ENCODE measurements at places on chromosomes 7 and 10.

DNA sequence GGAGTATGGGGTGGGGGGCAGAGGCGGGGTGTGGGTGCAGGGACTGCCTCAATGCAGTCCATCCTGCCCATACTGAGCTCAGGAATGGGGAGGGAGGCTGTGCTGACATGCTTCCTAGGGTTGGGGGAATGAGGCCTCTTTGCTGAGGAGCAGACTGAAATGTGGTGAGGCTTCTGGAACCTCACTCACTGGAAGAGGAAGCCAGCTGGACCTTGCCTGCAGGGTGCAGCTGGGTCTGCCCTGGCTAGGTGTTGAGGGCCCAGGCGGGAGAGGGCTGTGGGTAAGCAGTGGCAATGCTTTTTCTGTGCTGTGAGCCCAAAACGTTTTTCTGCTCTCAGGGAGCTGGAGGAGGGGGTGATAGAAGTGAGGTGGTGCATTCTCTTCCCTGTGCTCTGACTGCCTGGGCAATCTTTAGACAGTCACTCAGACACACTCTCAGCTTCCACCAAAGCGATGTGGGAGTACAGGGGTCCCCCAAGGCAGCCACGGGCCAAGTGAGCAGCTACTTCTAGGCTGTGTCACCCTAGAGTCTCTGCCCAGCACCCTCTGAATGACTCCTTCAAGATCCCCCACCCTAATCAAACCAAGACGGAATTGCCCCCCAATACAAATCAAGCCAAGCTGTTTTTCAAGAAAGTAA is 41.1 kb upstream of the BMPR1A start:
- DNase-seq = no peak

- DNase-seq = no peak
Measured at GRCh38 chr10:62511656-62512055, 137.5 kb downstream of the ZNF365 start.

DNA sequence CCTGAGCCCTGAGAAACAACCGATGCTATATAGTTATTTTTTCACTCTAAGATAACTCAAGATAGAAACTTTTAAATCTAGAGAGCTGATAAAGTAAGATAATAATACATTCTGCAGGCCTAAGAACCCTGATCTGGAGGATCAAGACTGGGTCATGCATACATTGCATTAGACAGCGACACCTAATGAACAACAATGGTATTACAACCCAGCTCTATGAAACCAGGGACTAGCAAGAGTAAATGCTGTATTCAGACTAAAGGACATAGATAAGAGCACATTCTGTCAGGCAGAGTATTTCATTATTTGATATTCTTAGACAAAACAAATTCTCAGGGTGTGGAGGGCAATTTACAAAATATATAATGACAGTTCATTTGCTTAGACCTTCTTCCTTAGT is 148.6 kb downstream of the GRK5 start:
- no peak for DNase-seq

- DNase-seq = no peak
Measured at GRCh38 chr7:14048889-14049288, 59.4 kb upstream of the ETV1 start.

DNA sequence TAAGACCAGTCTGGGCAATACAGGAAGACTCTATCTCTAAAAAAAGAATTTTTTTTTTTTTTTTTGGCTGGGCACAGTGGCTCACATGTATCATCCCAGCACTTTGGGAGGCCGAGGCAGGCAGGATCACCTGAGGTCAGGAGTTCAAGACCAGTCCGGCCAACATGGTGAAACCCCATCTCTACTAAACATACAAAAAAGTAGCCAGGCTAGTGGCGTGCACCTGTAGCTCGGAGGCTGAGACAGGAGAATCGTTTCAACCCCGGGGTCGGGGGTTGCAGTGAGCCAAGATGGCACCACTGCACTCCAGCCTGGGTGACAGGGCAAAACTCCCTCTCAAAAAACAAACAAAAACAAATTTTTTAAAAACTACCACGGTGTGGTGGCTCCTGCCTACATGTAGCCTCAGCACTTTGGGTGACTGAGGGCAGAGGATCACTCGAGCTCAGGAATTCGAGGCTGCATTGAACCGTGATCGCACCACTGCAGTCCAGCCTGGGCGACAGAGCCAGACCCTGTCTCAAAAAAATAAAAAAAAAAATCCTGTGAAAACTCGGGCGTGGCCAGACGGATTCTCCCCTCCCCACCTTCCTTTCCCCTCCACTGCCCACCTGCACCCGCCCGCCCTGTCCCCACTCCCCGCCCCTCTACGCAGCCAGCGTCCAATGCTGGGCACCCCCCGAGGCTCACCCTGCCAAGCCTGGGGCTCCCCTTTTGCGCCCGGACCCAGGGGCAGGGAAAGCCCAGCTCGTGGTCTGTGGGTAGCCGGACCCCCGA is 745 bp upstream of the ORAI2 start:
- DNase-seq = no peak

DNA sequence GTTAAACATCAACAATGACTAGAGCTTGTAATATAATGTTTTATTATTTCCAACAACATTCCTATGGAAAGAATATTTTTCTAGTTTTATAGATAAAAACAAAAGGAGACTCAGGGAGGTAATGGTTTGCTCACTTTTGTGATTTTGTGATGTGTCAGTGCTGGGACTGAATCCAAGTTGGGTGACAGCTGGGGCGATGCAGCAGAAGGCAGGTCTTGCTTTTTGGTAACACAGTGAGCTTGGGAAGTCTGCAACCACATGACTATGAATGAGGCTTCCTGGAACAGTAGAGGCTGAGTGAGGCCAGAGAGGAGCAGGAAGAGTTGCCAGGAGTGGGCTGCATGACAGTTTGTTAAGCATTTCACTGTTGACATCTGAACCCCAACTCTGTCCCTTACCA is 4.9 kb upstream of the YKT6 start:
- no peak for DNase-seq
